ENCODE measurements at places on chromosomes 6 and 20.

- no peak for DNase-seq
Observed at GRCh38 chr6:135600086-135600702, 102.7 kb upstream of the AHI1 start.

GRCh38 chr6:122400121-122400450 is 634 bp downstream of the HSF2 start:
- no peak for DNase-seq

- DNase-seq, result no peak
Observed at GRCh38 chr6:31112478-31112877, at the start of gene C6orf15. Gene C6orf15 (minus strand): TSS chr6:31112575. CDS start chr6:31112555, 20 bp downstream.

DNA sequence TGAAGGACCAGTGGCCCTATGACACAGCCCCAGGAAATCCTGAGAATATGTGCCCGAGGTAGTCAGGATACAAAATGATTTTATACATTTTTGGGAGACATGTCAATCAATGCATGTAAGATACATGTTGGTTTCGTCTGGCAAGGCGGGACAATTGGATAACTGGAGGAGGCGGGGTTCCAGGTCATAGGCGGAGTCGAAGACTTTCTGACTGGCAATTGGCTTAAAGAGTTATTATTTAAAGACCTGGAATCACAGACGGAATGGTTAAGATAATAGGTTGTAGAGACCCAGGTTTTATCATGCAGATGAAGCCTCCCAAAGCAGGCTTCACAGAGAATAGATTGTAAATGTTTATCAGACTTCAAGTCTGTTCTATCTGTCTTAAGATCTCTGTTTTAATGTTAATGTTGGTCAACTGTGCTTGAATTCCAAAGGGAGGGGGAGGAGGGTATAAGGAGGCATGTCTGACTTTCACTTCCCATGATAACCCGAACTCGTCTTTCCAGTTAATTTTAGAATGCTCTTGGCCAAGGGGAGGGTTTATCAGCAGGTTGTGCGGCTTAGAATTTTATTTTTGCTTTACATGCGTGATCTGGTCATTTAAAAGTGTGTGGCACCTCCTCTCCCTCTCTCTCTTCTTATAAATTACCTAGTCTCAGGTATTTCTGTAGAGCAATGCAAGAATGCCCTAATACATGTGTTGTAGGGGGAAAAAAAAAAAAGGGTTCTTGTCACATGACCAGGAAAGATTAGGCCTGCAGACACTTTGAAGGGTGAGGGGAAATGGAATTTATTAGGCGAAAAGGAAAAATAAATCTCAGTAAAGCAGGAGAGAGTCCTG is 230.7 kb downstream of the NFATC2 start:
- DNase-seq, result no peak

DNA sequence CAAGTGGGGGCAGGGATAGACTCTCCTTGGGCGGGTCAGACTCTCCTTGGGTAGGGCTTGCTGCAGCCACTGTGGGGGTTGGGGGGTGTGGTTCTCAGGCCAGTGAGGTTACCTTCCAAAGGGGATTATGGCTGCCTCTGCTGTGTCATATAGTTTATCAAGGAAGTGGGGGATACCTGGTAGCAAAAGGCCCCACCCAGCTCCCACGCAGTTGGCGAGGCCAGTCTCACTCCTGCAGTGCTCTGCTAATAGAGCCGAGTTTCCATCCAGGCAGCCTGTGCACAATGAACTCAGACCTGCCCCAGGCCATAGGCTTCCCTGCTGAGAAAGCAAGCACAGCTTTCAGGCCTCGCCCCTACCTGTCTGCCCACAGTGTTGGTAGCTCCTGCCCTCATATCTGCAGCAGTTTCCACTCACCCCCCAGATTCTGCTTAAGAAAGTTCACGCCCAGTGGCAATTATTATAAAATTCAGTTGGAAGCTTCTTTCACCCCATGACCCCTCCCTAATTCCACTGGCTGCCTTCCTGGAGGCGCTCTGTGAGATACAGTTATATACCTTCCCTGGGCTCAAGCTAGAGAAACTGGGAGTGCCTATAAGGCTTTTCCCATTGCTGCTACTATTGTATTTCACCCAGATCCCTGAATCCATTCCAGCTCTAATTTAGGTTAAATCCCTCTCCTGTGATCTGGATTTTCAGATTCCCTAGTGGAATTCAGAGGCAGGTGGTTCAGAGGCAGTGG is 56.1 kb downstream of the HDDC2 start:
- DNase-seq, result no peak

DNA sequence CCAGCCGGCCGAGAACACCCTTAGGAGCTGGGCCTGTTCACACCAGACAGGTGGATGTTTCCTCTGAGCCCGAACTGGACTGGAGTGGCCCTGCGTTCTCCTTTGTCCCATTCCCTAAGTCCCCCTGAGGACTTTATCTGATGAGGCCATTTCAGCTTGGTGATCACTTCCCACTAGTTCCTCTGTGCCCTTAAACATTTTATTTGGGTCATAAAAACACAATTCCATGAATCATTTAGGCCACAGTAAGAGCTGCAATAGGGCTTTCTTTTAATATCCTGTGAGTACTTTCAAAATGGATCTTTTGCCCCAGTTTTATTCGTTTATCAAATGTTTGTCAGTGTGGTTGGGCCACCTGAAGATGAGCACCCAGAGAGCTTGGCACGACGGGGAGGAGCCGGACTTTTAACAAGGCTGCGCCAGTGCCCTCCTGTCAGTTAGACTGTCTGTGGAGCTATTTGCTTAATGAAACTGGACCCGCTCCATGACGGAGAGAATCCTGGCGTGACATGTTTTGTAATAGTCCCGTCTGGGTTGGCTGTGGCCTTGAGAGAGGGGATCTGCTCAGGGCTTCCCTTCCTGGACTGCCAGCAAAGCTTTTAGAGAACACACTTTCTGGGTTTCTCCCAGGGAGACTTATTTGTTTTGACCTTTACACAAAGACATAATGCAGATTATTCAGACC is 53.5 kb downstream of the ZDHHC14 start:
- DNase-seq, result peak; percentile 75

DNA sequence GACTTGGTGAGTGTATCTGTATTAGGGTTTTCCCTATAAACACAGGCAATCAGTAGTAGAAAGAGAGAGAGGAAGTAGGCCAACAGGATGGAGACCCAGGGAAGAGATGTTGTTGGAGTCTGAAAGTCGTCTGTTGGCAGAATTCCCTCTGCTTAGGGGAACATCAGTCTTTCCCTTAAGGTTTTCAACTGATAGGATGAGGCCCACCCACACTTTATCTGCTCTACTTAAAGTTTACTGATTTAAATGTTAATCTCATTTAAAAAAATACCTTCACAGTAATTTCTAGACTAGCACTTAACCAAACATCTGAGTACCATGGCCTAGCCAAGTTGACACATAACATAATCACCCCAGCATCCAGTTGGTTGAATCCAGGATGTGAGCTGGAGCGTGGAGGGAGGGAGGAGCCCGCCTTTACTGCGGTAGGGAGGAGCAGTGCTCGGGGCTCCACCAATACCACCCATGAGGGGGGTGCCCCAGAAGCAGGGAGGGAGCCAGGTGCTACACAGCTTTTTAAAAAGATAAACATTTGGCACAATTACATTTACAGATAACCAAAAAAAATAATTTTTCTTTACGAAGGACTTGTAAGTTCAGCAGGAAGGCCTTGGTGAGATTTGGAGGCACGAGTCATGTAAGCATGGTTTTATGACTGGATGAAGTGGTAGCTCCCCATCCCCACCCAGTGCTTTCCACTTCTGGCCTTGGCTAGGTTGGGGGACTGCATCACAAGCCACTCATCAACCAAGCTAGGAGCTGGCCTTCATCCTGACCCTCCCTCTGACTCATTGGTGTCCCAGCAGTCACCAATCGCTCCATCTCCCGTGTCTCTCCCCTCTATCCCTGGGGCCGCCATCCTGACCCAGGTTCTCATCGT is 18.4 kb upstream of the SNX9 start:
- no peak for DNase-seq

- no peak for DNase-seq
Observed at GRCh38 chr20:9160757-9161156, 91.9 kb downstream of the PLCB4 start.

- DNase-seq, result no peak
Observed at GRCh38 chr6:44742828-44743372, 355.4 kb downstream of the CDC5L start.

DNA sequence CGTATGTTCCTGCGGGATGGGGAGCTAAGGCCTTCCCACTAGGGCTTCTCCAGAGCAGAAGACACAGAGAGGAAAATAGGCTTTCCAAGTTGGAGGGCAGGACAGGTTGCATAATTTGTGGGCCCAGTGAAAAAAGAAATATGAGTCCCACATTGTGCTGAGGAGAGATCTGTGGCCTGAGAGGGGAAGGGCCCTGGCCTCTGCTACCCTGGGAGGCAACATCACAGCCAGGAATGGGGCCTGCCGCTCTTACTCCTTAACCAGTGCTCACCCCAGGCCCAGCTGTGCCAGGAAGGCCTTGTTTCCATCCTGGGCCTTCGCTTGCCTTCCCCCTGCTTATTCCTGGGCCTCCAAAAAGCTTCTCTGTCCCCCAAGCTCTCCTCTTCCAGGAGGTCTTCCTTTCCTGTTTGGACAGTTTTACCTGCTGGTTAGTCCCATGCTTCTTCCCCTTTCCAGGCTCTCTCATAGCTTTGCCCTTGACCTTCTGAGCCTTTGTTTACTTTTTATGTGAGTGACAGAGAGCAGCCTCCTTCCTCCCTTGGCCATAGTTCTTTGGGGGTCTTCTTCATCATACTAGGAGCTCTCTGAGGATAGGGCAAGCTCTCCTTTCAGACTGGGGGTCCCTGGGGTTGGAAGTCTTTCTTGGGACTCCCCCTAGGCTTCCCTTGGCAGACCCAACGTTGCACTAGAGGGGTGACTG is 26.2 kb upstream of the VEGFA start:
- no peak for DNase-seq

DNA sequence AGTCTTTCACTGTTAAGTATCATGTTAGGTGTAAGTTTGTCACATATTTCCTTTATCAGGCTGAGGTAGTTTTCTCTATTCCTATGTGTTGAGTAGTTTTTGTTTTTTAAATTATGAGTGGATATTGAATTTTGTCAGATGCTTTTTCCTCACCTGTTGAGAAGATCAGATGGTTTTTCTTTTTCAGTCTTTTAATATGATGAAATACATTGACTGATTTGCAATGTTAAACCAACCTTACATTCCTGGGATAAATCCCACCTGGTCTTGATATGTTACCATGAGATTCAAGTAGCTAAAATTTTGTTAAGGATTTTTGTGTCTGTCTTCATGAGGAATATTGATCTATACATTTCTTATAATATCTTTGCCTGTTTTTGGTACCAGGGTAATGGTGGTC is 52.1 kb downstream of the FOXO3 start:
- DNase-seq, result no peak

DNA sequence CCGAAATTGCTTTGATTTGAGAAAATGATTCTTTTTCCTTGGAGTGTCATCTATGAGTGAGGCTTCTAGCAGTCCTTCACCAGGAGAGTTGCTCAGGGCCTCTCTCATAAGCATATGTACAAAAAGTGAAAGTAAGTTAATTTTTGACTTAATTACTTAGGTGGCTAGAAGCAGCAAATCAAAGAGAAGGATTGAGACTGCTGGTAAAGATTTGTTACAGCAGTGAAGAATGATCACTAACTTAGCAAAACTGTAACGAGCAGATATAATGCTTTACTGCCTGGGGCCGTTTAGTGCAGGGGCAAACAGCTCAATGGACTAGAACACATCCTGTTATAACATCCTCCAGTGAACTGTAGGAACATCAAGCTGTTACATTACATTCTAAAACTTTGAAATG is 167.8 kb upstream of the RIPOR2 start:
- no peak for DNase-seq

GRCh38 chr20:38842558-38842981 is 37.1 kb downstream of the PPP1R16B start:
- no peak for DNase-seq

DNA sequence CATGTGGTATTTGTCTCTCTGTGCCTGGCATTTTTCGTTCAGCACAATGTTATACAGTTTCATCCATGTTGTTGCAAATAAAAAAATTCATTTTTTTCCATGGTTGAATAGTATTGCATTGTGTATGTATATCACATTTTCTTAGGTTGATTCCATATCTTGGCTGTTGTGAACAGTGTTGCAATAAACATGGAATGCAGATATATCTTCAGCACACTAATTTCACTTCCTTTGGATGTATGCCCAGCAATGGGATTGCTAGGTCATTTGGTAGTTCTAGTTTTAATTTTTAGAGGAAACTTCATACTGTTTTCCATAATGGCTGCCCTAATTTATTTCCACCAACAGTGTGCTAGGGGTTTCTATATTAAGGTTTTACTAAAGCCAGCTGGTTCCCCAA is 52.6 kb downstream of the GFRAL start:
- no peak for DNase-seq

DNA sequence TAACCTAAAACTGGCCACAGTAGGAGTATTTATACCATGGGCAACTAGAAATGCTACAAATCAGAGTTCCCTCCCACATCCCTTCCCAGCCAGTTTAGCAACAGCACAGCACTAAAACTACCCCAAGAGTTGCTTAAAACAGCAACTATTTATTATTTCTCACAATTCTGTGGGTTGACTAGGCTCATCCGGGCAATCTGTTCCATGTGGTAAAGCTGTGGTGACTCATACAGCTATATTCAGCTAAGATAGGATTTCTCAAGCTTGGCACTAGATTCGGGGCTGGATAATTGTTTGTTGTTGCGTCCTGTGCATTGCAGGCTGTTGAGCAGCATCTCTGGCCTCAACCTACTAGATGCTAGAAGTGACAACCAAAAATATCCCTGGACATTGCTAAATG is 8.6 kb upstream of the HECA start:
- no peak for DNase-seq

- DNase-seq, result no peak
Observed at GRCh38 chr6:137736911-137737310, 130.1 kb upstream of the TNFAIP3 start.

DNA sequence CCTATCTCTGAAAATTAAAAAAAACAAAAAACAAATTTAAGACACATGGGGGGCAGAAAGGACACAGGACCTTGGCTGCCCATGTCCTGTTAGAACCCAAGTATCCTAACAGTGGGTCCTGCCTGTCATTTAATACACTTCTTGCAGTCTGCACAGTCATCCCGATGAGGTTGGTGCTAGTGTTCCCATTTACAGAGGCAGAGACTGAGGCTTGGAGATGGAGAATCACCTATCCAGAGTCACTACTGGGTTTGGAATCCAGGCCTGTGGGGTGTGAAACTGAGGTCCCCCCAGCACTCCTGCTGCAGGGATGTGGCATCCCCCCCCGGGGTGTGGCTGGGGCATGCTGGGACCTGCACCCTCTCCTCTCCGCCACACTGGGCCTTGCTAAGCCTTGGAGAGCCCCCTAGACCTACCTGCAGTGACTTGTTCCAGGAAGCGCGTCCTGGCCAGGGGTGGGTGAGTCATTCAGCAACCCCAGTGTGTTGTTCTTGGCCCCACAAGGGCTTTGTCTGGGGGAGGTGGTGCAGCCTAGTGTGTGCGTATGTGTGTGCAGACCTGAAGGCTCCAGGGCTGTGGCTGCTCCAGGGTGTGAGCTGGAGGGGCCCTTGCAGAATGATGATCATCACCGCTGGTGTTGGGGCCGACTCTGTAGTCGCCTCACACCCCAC is 49.7 kb downstream of the BCAS4 start:
- DNase-seq, result no peak
